ENCODE measurements at places on chromosomes 5 and 9.

GRCh38 chr5:83265318-83265717 is 188.0 kb downstream of the XRCC4 start:
- no peak for DNase-seq

GRCh38 chr5:55143624-55144023 is 16.3 kb upstream of the GPX8 start:
- DNase-seq = no peak

DNA sequence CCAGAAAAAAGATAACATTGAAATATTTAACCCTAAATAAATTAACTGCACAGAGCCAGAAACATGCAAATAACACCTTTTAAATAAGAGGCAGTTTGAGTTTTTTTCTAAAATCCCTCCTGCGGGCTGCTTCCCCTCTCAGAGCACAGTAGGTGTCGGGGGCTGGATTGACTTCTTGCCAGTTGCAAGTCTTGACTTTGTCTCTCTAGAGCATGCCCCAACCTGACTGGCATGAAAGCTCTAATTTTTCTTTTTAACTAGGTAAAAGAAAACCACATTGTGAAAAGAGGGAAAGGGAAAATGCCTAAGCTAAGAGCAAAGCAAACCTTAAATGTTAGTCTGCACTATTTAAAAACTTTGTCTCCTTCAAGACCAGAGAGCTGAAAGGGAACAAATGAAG is 46.4 kb upstream of the DNAH5 start:
- DNase-seq = no peak

GRCh38 chr5:98663521-98663920 is 109.9 kb upstream of the RGMB start:
- DNase-seq = no peak

DNA sequence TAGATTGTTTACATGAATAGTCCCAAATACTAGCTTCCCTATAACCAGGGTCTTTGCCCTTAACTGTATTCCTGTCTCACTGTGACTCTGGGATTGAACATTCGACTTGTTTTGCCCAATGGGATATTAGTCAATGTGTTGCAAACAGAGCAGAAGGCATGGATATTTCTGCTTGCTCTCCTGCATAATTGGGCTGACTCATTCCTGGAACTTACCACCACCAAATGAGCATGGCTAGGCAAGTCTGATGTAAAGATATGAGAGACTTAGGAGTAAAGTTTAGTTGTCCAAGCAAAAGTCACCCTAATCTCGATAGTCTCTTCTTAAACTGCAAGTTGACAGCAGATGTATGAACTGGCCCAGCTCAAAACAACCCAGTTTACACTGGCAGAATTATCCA is 273.5 kb upstream of the CCNG1 start:
- no peak for DNase-seq

GRCh38 chr5:133295520-133295919 is 243.7 kb downstream of the HSPA4 start:
- no peak for DNase-seq

GRCh38 chr5:101580591-101580990 is 677.5 kb upstream of the ST8SIA4 start:
- DNase-seq = no peak

GRCh38 chr5:94196953-94197352 is 421.5 kb downstream of the KIAA0825 start:
- no peak for DNase-seq

DNA sequence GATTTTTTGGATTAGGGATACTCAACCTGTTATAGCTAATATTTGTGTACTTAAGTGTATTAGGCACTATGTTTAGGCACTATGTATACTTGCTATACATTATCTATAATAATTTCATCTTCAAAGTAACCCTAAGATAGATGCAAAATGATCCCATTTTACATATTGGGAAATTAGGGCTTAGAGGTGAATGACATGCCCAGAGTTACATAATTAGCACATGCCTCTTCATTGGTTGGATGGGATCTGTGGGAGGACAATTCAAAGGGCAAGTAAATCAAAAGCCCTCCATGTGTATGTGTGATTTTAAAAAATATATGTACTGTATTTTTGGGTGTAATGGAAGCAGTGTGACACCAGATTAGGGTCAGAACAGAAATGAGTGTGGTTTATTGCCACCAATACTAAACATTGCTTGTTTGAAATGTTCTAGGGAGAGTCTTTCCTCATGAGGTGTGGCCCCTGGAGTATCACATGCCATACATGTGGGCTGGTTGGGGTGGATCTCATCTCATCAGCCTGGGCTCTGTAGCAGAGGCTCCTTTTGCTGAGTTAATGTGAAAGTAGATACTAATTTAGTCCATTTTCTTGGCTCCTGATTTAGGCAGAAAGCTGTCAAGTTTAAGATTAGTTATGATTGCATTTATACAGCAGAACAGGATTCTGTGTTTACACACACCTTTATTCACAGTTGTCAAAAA is 5.5 kb downstream of the C9orf85 start:
- DNase-seq = no peak

DNA sequence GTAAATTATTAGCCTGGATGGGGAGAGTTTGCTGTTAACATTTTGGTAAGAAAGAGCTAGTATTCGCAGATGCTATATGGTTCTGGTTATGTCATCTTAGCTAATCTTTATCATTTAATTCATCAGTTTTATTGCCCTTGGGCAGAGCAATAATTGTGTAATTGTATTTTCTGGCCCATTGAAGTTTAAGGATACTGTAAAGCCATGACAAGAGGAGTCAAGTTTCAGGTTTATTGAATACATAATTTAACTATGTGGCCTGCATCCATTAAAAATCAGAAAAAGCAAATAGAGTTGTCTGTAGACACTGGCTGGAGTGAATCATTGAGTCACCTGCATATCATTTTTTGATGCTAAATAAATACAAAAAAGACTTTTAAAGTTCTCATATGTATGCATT is 255.8 kb downstream of the PRELID2 start:
- no peak for DNase-seq

DNA sequence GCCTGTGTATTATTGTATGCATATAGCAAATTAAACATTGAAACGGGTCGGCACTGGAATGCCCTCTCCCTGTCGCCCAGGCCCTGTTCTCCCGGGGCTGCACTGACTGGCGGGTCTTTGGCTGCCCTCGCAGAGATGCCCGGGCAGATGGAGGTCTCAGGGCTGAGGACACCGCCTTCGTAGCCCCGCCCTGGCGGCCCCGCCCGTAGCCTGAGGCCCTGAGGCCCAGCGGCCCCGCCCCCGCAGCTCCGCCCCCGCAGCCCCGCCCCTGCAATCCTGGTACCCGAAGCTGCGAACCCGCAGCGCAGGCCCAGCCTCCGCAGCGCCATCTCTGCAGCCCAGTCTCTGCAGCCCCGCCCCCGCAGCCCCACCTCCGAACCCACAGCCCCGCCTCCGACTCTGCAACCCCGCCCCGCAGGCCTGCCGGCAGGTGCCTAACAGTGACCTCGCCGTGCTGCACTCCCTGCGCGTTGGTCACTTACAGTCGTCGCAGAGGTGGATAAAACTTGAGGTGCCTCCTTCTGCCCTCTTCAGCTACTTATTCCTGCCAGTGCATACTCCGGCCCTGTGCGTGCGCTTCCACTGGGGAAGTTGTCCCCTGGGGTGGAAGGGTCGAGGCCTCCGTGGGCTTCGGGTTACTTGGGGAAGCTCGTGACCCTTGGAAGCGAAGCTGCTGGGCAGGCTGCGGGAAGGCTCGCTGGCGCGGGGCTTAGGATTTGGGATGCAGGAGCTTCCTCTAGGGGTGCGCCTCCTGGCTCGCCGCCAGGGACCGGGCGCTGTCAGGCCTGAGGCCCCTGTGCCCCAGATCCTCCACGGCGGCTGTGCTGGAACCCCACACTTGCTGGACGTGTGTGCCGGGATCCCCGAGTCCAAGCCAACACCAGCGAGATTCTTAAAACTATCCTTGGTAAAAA is 72.3 kb downstream of the ICE1 start:
- peak; percentile 8 for DNase-seq

GRCh38 chr9:124784509-124784908 is 7.6 kb downstream of the OLFML2A start:
- DNase-seq = no peak

GRCh38 chr5:146345578-146346366 is 7.1 kb downstream of the POU4F3 start:
- no peak for DNase-seq

DNA sequence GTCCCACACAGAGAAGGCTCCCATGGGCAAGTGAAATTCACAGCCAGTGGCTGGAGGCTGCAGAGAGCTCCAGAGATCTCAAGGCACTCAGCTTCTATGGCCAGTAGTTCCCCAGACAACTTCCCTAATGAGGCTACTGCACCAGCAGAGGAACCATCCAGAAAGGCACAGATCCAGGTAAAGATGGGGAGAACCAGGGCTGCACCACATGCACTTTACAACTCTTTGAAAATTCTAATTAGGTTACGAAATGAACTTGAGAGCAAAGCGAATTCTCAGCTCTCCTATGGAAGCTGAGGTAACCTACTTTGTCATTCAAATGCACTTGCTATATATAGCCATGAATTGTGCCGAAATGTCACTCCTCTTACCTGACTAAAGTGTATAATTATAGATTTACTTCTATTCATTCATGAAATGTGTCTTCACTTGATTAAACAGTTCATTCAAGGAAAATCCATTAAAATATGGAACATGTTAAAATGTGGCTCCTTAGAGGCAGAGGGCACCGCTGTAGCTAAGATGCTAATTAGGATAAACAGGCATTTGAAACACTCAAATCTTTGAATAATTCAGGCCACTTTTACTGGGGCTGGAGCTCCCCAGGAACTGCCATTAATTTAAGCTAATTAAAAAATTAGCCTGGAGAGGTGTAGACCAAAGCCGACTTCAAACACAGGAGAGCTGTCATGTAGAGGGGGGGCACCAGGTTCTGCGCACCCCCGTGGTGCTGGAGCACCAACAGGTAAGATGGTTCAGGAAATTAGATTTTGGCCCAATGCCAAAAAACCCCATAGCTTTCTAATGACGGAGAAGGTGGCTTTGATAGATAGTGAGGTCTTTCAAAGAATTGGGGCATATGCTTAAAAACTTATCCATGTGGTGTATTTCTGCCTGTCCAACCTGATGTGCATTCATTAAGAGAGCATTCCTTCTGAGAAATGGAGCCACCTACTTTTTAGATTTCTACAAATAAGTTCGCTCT is 204.1 kb downstream of the GABBR2 start:
- DNase-seq = no peak

- no peak for DNase-seq
Observed at GRCh38 chr5:1059884-1060263, 51.3 kb downstream of the NKD2 start.

GRCh38 chr5:89011778-89012711 is 129.1 kb upstream of the MEF2C start:
- DNase-seq = no peak

GRCh38 chr9:131781069-131781468 is 41.2 kb upstream of the RAPGEF1 start:
- no peak for DNase-seq

DNA sequence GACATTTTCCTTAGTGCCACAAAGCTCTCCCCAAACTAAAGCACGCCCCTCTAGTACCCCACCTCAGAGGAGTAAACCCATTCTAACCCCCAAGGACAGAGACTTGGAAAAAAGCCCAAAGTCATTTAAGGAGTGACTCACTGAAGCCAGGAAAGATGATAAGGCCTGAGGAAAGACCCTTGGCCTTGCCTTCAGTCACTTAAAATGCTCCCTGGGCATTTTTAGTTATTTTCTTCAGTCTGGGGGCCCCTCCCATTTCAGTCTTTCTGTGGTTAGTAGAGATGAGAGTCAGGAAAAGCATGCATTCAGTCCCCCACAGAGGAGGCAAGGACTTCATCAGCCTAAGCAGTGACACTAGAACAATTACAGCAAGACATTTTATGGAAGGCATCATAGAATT is 13.7 kb upstream of the TLX3 start:
- DNase-seq = no peak

DNA sequence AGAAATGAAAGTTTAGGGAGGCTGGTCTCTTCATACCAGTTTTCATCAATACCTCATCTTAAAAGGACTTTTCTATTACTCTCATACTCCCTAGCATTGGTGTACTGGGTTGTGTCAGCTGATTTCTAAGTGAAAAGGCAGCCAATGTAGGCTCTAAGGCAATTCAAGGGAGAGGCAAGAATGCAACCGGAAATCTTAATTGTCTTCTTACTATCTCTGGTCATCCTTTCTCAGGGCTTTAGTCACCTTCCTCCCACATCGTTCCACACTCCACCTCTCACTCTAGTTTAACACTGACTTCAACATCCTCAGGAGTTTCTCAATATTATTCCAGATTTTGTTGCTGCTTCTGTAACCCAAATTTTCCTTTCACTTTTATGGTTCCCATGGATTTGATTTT is 281.8 kb upstream of the RFX3 start:
- no peak for DNase-seq

DNA sequence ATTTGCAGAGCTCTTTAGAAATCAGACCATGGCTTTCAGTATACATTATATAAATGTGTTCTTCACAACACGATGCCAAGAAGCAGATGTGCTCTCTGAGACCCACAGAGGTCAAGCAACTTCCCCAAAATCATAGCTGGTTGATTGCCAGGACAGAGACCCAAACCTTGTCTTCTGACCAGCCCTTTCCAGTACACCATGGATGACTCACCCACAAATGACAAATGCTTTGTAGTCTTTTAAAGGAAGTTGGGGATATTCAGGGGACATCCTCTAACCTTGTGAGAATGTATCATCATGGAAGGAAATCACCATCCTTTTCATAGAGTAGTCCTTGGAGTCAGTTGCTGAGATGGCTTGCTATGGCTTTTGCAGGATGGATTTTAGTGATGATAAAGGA is 30.1 kb downstream of the ZNF462 start:
- no peak for DNase-seq

GRCh38 chr9:129458155-129458661 is 162.7 kb downstream of the C9orf50 start:
- peak; percentile 59 for DNase-seq

- no peak for DNase-seq
Observed at GRCh38 chr5:73999297-73999696, 373.3 kb downstream of the ARHGEF28 start.

DNA sequence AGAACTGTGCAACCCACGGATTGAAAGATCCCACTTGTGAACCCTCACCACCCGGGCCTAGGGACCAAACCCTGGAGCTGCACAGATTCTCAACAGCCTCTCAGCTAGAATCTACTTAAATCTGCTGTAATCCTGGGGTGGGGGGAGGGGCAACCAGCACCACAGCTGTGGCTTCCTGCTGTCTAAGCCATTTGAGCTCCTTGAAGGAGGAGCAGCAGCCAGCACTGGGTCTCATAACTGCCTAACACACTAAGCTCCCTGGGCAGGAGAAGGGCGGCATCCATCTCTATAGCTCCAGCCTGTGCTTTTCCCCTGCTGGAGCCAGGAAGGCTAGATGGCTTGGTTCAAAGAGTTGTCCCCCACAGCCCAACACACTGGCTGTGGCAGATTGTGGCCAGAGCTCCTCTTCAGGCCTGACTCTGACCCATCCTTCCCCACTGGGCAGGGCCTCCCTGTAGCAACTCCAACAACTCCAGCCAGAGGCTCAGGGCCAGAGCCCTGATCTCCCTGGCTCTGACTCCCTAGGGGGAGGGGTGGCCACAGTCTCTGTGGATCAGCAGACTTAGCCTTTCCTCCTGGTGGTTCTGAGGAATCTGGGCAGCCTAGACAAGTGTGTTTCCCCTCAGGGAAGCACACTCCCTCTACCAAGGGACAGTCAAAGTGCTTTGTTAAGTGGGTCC is 72.0 kb upstream of the C9orf72 start:
- no peak for DNase-seq

GRCh38 chr5:152900332-152900731 is 495.3 kb upstream of the NMUR2 start:
- no peak for DNase-seq

- DNase-seq = no peak
Observed at GRCh38 chr9:116154976-116155697, 1.5 kb downstream of the PAPPA start.

GRCh38 chr5:43874772-43875171 is 271.8 kb downstream of the NNT start:
- DNase-seq = no peak
